Left lobe of liver (tissue), 2 donors: ENCODE measurements at places on chromosomes 2 and 18.
A peak's percentile ranks its signal among the peaks of the same experiment; 100 is the strongest.

DNA sequence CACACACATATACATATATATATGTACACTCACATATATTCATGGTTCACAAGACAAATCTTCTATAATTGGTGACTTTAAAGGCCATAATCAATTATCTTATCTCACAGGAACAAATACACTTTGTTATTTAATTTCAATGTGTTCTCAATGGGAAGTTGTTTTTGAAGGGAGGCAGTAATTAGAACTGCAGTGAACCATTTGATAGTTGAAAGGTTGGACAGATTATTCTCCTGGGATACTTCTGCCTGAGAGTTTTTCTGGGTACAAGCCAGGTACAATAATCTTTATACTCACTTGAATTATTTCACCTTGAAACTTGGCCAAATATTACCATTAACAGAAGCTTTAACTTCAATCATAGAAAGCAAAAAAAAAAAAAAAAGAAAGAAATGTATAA, 546.6 kb upstream of the LRRTM4 start:
- no peak for DNase-seq

DNA sequence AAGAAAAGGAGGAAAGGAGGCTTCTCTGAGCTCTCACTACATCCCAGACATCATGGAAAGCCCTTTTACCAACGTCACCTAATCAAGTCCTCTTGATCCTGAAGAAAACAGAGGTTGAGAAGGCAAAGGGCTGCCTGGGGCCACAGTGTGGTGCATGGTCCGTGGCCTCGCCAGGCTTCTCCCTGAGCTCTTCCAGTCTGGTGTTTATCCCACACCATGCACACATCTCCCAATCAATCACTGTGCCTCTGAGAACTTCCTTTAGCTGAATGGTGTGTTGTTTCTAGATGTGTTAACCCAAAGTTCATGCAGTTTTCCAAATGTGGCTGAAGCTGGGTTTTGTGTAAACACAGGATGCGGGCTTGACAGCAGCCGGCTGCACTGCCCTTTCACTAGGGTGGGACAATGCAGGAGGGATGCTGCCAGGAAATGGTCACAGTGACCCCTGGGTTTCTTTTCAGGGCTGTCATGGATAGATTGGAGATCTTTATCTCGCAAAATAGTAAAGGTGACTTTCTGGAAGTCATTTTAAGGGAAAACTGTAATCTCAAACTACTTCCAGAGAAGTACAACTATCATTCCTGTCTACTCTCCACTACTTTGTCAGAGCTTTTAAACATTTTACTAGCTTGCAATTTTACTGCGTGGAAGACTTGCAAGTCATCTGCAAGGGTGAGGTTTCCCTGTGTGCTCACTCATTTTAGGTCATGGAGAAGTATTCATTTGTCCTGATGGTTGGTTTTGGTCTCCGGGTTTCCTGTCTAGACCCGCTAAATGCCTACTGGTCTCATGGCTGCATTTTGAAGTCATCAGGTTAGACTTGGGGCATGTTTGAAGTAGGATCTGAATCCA, 54.6 kb downstream of the IL1R2 start:
- DNase-seq = peak; percentile 47

DNA sequence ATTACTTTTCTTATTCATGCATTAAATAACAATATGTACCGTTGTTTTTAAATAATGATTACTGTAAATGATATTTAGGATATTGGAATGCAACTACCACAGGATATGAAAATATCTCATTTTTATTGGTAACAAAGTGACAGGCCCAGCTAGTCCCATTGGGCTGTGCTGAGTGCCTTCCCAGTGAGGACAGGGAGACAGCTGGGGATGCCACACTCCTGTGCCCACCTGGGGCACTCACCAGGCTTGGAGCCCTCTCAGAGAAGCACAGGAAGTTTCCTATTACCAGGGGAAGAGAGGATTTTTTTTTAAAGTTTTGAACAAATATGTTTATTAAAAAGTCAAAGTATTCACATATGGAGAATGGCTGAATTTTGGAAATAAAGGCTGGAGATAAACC, 48.9 kb downstream of the PARD6G start:
- DNase-seq = no peak

DNA sequence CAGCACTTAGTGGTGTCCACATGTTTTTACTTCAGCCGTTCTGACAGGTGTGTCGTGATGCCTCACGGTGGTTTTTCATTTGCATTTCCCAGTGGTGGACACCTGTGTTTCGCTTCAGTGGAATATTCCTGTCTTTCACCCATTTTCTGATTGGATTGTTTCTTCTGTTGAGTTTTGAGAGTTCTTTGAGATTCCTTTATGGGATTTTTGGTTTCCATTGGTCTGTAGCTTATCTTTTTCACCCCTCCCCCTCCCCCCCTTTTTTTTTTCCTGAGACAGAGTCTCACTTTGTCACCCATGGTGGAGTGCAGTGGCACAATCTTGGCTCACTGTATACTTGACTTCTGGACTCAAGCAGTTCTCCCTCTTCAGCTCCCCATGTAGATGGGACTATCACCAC, 8.0 kb downstream of the ANKRD23 start:
- DNase-seq = no peak

DNA sequence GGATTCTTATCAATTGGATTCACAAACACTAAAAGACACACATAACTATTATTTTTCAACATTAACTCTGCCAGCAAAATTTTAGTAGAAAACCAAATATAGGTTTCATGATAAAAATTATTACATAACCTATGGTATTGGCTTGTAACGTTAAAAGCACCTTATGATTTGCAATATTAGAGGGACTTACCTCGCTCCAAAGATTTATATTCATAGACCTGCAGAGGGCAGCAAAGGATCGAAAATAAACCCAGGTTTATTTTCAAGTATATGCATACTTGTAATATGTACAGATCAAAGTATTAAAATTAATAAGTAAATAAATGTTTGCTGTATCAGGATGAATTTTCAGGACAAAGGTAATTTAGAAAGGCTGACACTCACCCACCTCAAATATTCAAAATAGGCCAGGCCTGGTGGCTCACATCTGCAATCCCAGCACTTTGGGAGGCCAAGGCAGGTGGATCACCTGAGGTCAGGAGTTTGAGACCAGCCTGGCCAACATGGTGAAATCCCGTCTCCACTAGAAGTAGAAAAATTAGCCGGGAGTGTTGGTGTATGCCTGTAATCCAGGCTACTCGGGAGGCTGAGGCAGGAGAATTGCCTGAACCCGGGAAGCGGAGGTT, 45.3 kb downstream of the LRPPRC start:
- DNase-seq = no peak

DNA sequence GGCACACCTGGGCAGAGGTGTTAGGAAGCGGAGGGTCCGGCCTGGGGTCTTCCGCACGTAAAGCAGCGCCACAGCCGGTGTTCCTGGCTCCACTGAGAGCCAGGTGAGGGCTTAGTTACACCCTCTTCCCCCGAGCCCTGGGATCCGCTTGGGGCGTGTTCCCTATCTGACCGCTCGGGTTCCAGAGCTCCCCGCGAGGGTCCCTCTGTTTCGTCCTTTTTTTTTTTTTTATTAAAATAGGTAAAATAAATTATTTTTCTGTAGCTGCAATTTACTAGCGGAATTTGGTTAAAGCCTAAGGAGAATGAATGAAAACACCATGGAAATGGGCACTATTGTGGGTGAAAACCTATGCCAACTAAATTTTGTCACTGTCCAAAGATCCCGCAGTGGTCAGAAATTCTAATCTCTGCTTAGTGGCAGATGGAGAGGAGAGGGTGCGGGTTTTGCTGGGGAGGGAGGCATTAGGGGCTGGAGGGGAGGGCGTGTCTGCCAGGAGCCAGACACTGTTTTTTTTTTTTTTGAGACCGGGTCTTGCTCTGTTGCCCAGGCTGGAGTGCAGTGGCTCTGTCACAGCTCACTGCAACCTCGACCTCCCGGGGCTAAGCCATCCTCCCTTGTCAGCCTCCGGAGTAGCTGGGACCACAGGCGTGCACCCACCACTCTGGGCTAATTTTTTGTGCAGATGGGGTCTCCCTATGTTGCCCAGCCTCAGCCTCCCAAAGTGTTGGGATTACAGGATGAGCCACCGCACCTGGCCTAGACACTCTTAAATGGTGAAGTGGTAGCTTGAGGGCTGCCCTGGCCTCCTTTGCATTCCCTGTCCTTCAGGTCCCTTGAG, 834 bp downstream of the PDCL3 start:
- DNase-seq = no peak

DNA sequence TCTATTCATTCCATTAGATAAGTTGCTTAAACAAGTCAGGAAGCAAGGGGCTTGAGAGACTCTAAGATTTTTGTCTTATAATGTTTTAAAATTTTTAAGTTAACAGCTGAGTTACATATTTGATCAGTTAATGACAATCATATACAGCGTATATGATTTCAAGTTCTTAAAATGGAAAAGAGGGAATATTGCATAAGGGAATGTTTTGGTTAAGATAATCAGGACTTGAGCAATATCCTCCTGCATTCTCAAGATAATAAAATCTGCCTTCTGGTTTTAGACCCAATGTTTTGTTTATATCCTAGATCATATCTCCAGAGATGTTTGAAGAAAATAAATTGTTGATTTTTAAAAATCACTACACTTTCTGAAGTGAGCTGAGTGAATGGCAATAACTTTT, 13.4 kb upstream of the DYNC1I2 start:
- DNase-seq = no peak

- DNase-seq = no peak
Measured at GRCh38 chr18:5966514-5966913, 71.2 kb upstream of the TMEM200C start.

DNA sequence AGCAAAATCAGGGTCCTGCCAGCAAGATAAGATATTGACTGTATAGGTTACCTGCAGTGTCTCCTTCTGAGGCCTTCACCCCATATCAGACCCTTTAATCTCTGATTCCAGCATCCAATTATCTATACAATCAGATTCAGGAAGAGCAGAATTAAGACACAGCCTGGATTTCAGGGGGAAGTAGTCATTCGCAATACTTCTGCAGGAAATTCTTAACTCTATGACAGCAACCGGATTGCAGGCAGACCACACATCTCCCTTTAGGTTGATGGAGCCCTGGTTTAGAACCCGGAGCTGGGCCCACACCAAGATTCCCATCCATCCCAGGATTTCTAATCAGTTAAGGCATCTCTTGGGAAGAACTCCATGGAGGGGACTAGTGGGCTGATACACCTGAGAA, 9.5 kb downstream of the ARL4C start:
- no peak for DNase-seq

DNA sequence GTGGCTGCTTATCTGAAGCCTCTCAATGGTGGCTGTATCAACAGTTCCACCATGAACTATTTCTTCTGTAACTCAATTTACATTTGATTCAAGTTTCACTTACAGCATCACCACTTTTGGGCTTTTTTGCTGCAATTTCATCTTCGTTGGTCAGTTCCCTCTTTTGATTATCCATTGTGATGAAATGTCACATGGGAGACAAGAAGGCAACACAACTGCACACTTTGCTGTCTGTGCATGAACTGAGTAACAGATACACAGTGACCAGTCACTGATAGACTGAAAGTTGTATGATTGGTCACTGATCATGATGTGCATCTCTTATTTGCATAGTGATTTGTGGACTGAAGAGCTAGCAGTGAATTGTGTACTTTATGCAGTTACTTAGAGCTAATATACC, 130.7 kb upstream of the RNF152 start:
- no peak for DNase-seq

- DNase-seq = no peak
Measured at GRCh38 chr2:43097644-43098408, 128.6 kb downstream of the ZFP36L2 start.

- DNase-seq = no peak
Measured at GRCh38 chr2:180516232-180516631, 464.2 kb upstream of the UBE2E3 start.

DNA sequence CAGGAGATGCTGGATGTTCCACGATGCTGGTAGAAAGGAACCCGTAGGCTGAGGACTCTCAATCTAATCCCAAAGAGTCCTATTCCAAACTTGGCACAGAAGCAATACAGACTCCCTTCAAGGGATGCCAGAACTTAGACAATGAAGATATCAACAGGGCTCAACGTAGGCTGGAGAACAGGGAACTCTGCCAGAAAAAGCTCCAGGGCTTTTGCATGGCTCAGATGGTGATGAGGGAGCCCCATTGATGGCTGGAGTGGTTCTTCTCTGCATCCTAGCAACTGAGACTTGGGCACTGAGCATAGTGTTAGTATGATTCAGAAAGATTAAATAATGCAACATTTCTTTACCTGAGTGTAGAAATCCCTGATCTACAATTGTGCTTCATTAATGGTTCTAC, 117.2 kb upstream of the NCK2 start:
- DNase-seq = no peak

DNA sequence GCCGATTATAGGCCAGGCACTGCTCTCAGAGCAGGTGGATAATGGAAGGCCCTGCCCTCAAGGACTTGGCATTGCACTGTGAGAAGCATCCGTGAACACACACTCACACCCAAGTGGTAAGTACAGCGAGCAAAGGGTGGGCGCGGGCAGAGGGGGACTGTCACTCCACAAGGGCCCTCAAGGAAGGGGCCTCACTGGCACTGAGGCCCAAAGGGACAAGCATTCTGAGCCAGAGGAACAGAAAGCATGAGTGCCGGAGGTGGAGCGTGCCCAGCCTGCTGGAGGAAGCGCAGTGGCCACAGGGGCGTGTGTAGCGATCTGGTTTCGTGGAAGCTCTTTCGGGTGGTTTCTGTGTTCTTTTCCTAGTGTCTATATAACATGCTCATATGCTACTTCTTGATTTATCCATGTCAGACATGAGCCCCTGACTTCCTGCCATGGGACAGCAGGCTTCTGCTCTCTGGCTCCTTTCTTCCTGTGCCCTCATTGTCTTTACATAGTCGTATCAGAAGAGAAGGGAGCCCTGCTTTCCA, 132.7 kb upstream of the ASB18 start:
- no peak for DNase-seq

- DNase-seq = peak; percentile 22
Measured at GRCh38 chr2:126858991-126859390, 39.7 kb upstream of the TEX51 start.

DNA sequence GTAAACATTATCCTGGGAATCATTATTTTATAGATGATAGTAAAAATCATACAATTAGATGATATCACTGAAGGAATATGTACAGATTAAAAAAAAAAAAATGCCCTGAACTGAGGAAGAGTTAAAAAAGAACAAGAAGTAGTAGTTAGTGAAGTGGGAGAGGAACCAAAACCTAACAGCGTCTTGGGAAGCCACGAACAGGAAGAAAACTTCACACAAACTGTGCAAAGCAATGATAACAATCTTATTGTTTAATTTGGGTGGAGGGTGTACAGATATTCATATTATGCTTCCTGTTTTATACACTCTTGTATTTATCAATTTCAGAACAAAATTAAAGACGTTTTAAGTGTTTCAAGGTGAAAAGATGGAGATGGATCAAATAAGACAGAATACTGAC, 3.5 kb downstream of the HEATR5B start:
- DNase-seq = no peak

GRCh38 chr2:7020939-7021470, 103.8 kb downstream of the RNF144A start:
- no peak for DNase-seq

- DNase-seq = no peak
Measured at GRCh38 chr2:157442636-157443035, 1.3 kb downstream of the CYTIP start.

- no peak for DNase-seq
Measured at GRCh38 chr2:157394928-157395327, 49.0 kb downstream of the CYTIP start.

GRCh38 chr2:135124924-135125886, 73.1 kb downstream of the RAB3GAP1 start:
- DNase-seq = no peak
